Smooth muscle cell of the brain vasculature (primary cell): ENCODE measurements at places on chromosomes 3 and 15.
A peak's percentile ranks its signal among the peaks of the same experiment; 100 is the strongest.

- no peak for DNase-seq
Measured at GRCh38 chr3:17044855-17045254, 160.1 kb downstream of the PLCL2 start.

GRCh38 chr3:45551214-45552010 lies 43.1 kb upstream of the LIMD1 start:
- peak; percentile 72 for DNase-seq

GRCh38 chr15:44319385-44319784 lies 30.9 kb downstream of the GOLM2 start:
- DNase-seq, result no peak

DNA sequence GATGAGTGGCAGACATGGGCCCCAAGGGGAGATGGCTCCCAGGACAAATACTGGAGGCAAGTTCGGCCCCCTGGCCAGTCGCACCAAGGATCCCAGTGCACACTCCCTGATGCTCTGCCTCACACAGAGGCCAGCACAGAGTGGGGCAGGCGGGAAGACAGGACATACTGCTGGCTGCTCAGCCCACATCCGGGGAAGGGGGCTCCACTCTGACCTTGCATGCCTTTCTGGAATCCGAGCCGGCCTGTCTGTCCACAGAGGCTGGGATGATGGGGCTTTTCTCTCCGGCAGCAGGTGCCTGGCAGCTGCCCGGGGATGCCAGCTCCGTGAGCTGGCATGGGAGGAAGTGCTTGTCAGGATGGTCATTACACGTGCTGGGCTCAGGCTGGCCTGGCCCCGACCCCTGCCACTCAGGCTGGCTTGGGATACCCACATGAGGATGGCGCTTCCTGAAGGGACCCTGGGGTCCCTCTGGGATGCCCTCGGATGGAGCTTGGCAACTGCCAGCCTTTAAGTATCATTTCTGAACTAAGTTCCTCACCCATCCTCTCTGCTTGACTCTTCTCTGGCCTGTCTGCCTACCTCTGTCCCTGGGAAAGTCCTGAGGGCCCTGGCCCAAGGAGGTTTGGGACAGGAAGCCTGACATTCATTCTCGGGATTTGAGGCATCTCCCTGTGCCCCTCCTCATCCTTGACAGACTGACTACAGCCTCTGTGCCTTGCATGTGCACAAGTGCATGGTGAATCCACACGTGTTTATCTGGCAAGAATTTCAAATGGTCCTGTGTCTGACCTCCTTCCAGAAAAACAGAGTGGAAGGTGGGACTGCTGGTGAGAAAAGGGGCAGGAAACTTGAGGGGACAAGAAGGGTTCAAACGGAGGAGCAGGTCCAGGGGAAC lies 46.5 kb downstream of the EXOG start:
- no peak for DNase-seq

DNA sequence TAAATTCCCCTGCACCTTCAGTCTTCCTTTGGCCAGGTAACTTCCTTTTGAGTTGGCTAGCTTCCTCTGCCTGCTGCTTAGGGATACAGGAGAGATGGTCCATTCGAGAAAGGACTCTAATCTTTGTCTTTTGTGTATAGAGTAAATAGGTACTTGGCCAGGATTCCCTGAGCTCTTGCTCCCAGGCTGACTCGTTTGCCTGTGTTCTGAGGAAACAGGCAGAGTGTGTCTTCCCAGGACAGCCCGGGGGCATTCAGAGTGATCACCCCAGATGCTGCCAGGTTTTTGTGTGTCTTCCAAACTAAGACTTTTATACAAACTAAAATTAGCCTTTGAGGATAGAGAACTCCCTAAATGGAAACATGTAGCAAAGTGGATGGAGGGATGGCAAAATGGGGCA lies 39.5 kb downstream of the TMEM108 start:
- no peak for DNase-seq

GRCh38 chr3:95711789-95712188 lies 1102.6 kb upstream of the EPHA6 start:
- DNase-seq, result no peak

GRCh38 chr3:66425032-66425431 lies 75.8 kb downstream of the LRIG1 start:
- no peak for DNase-seq

DNA sequence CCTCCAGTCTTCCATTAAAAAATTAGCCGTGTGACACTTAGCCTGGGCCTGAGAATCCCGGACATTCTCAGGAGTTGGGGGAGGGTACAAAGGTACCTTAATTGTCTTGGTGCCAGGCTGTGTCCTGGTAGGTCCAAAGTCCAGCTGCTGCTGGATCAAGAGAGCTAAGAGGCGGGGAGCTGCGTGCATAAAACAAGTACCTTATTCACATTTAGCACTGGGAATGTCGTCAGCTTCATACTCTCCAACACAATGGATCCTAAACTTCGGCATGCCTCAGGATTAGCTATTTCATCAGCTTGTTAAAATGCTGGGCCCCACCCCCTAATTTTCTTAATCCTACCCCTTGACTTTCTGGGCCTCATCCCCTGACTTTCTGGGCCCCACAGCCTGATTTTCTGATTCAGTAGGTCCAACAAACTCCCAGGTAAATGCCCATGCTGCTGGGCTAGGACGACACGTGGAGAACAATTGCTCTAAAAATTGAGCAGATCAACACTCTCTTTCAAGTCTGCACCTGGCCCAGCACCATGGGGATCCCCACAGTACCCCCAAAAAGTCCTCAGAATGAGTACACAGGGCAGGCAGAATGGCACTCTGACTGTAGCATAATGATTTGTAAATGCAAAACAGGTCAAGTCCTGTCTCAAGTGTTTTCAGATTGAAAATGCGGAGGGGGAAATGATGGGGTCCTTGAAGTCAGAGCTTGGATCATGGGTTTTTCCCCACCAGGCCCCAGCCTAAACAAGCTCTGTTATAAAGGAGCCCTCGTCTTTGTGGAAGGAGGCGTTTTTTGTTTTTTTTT lies 5.6 kb upstream of the AEN start:
- DNase-seq, result no peak

DNA sequence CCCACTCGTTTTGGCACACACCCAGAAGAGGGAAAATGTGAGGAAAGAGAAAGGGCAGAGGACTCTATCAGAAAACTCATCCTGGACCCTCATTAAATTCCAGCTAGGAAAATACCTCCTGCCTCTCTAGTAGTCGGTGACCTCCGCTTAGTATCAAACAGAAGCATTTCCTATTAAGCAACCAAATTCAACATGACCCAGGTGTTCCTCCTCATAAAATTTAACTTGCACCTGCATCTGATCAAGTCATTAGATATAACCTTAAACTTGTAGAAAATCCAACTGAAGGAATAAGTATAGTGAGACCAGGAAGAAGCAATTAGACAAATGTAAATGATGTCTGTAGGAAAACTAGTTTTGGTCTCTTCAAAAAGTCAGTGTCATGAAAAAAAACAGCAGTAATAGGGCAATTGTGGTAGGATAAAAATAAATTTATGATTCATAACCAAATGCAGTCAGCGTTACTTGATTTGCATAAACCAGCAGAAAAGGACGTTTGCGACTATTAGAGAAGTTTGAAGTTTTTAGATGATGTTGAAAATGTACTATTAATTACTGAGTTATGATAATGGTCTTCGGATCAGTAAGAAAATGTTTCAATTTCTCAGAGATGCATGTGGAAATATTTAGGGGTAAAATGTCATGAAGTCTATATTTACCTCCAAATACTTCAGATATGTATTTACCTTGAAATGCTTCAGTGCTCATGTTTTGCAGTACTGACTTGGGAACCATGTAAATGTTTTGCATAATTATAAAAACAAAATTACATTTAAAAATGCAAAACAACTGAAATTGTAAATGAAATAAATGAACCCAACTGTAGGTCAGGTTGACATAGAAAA lies 44.6 kb downstream of the LDHAL6B start:
- DNase-seq, result no peak

GRCh38 chr3:128605091-128606046 lies 45.2 kb downstream of the RPN1 start:
- no peak for DNase-seq

DNA sequence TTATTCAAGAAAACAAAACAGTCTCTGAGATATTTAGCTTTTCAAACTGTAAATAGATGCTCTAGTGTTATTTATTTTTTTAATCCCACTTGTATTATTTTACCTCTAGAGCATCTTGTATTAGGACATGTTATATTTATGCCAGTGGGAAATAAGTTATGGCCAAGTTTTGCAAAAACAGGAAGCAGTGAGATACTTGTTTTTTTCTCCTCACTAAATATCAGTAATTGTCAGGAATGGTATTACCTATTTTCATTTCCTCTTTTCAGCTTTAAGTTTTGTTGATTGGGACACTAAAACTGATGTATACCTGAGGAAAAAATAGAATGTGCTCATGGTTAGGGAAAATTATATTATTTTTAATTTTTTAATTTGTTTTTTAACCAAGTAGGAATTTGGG lies 8.6 kb upstream of the IL20RB start:
- no peak for DNase-seq

DNA sequence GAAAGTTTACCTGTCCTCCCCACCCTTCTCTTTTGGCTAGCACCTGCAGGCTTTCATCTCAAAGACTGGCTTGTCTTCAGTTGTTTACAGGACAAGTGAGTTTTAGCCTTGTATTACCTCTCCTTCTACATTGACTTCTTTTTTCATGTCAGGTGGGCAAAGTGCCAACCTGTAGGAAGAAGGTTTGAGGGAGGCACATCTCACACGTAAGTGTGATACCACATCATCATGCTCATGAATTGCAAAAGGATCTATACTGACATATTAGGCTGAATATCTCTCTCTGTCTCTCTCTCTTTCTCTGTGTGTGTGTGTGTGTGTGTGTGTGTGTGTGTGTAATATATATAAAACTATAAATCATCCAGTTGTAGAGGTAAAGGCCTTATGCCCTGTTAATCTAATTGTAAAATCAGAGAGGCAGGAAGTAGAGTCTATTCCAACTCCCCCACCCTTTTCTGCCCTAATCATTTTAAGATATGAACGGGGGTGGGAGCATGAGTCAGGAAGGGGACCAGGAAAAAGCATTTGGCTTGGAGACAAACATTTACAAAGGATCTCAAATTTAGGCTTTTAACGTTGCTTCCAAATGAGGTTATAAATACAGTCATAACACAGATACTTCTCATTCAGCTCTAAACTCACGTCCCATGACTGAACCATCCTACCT lies 107.0 kb upstream of the PFN2 start:
- no peak for DNase-seq

DNA sequence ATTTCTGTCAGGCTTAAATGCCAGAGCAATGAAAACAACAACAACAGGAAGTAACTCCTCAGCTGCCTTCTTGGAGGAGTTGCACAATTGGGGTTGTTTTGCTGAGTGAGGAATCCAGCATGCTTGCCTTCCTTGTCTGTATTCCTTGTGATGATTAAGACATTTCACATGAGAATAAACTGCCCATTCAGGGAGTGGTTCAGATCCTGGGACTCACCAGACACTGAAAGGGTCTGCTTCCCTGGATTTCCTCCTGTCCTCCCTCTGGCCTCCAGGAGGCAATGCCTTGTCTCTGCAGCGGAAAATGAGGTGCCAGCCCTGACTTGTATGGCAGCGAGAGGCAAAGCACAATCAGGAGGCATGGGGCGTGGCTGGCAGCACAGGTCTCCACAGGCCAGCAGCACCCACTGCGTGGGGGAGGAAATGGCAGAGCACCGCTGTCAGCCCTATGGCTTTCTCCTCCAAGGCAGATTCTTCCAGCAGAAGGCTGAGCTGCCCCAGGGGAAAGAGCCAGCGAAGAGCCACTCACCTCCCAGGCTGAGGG lies 41.5 kb downstream of the RBP2 start:
- DNase-seq, result no peak

DNA sequence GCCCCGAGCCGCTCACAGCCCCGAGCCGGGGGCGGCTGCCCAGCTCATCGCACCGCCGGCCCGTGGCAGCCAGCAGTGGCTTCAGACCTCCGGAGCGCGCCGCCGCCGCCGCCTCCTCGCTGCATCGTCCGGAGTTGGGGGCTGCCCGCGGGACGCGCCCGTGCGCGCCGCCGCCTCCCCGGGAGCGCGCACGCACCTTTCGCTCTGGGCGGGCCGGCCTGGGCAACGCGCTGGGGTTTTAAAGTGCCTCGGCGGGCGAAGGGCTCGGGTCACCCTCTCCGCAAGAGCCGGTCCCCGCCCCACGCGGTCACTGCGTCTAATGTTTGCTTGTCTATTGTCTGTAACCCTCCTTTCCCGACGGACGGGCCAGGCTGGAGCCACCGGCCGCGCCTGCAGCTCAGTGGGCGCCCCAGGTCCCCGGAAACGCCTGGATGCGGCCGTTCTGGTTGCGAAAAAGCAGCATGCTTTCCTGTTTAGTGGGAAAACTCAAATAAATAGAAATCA lies at the start of gene RYK:
Gene RYK, minus strand, starts transcription at position 143 of the 504 bp plus-strand sequence. CDS start 205 bp downstream, outside the sequence.
- peak; percentile 28 for DNase-seq

DNA sequence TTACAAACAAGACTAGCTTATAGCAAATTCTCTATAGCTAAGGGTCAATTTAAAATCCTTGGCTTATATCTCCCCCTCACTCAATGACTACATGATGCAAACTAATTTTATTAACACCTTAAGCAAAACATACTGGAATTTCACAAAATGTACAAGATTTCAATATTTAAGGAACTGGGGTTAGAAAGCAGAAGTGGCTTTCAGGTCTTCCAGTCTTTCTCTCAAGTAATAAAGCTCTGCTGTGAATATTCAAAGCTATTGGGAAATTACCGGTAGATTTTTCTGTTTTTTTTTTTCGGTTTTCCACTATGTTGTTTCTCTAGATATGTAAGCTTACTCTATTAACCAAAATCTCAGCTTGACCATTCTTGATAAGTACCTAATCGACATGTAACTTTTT lies 3.9 kb downstream of the EPM2AIP1 start:
- no peak for DNase-seq

GRCh38 chr3:70981231-70981880 lies 602.2 kb downstream of the FOXP1 start:
- DNase-seq, result no peak

DNA sequence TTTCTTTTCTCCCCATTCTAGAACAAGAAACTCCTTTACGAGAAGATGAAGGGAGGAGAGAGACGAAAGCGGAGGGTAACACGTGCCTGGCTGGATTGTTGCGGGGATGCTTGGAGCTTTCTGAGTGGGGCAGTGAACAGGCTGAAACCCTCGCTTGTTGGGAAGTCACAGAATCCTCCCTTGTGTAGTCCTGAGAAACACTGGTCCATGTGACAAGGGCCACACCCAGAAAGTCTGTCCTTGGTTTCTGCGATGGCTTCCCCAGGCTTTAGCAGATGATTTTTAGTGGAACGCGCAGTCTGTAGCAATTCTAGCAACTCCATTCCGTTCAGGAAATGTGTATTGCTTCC lies 26.1 kb upstream of the GREM1 start:
- DNase-seq, result no peak

GRCh38 chr3:118882353-118882947 lies 152.2 kb downstream of the IGSF11 start:
- DNase-seq, result peak; percentile 24

- no peak for DNase-seq
Measured at GRCh38 chr15:33310481-33311311, at the start of gene RYR3. Gene RYR3, plus strand, starts transcription at chr15:33310967. Its CDS starts 79 bp downstream, at chr15:33311046.

GRCh38 chr3:160781402-160781801 lies 25.4 kb downstream of the PPM1L start:
- DNase-seq, result no peak

GRCh38 chr3:193129607-193130006 lies 111.4 kb upstream of the PLAAT1 start:
- no peak for DNase-seq
